ENCODE measurements at places on chromosomes 16 and 17.

- no peak for DNase-seq
Measured at GRCh38 chr16:54026456-54026855, 260.1 kb downstream of the IRX3 start.

- peak; percentile 41 for DNase-seq
Measured at GRCh38 chr17:71790791-71791190, 330.0 kb upstream of the SOX9 start.

- no peak for DNase-seq
Measured at GRCh38 chr17:68449021-68449739, 8.1 kb downstream of the WIPI1 start.

- no peak for DNase-seq
Measured at GRCh38 chr16:11138769-11139325, 117.2 kb downstream of the SOCS1 start.

GRCh38 chr17:54947396-54947795, 21.1 kb downstream of the COX11 start:
- no peak for DNase-seq

DNA sequence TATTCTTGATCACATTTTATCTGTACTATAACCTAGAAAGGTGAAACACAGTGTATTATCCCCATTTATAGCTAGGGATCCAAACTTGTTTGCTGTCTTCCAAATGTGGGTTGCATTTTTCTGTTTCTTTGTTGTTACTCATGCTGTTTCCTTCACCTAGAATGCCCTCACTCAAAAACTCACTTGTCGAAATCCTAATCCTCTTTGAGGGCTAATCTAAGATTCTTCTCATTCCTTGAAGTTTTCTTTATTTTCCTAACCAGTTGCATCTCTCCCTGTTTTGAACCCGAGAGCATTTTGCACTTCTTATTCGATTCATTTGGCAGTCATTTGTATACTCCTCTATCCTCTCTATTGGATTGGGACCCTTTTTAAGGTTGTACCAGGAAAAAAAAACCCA, 9.6 kb downstream of the CALCOCO2 start:
- DNase-seq: no peak

DNA sequence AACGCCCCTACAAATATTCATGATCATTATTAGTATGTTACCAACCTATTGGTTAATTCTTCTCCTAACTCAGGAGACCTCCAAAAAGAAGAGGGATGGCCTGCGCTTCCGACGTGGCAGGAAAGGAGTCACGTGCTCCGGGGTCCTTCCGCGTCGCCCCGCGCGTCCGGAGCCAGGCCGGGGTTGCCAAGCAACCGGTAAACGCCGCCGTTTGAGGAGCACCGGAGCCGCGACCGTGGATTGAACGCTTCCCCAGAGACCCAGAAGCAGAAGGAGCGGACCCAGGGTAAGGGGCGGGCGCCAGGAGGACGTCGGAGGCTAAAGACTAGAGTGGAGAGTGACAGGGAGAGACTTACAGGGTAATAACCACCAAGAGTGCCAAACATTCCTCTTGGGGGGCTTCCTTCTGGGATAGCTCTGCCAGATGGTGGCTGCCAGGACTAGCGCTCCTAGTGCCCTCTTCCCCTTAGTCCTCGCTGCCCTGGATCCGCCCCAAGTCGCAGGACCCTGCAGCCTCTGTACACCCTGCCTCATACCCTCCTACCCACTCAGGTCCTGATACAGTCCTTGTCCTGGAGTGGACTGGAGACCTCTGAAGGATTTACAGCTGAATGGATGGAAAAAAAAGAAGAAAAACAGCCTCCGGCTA, at the start of gene DNAI2:
TSS of gene DNAI2 (plus strand) at position 175 of the 649 bp plus-strand sequence. CDS start 7,584 bp downstream, outside the sequence.
- DNase-seq: no peak

- peak; percentile 98 for DNase-seq
Measured at GRCh38 chr17:59845595-59846393, 46.9 kb downstream of the TUBD1 start.

DNA sequence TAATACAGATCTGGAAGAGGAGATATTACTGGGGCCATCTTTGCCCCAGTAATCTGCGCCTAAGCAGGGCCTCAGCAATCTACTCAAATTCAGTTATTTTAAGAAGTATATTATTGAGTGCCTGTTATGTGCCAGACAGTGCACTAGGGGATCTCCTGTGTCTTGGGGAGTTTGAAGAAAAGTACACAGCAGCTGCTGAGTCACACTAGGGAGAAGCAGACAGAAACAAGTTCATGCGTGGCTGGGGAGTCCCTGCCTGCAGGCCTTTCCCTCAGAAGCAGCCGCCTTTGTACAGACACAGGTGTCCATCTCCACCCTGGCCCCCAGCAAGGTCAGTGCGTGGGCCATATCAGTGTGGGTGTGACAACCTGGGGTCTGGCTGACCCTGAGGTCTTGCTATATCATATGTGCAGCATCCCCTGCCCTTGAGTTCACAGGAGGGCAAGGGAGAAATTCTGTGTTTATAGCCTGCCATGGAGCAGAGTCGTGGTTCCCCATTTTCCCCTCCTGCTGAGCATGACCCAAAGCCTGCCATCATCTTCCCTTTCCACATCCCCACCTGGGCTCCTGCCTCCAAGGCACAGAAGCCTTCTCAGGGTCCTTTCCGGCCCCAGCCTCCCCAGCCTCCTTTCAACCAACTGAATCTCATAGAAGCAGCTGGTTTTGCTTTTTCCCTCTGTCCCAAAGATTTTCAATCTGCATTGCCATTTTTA, 229.9 kb upstream of the SDK2 start:
- peak; percentile 71 for DNase-seq

DNA sequence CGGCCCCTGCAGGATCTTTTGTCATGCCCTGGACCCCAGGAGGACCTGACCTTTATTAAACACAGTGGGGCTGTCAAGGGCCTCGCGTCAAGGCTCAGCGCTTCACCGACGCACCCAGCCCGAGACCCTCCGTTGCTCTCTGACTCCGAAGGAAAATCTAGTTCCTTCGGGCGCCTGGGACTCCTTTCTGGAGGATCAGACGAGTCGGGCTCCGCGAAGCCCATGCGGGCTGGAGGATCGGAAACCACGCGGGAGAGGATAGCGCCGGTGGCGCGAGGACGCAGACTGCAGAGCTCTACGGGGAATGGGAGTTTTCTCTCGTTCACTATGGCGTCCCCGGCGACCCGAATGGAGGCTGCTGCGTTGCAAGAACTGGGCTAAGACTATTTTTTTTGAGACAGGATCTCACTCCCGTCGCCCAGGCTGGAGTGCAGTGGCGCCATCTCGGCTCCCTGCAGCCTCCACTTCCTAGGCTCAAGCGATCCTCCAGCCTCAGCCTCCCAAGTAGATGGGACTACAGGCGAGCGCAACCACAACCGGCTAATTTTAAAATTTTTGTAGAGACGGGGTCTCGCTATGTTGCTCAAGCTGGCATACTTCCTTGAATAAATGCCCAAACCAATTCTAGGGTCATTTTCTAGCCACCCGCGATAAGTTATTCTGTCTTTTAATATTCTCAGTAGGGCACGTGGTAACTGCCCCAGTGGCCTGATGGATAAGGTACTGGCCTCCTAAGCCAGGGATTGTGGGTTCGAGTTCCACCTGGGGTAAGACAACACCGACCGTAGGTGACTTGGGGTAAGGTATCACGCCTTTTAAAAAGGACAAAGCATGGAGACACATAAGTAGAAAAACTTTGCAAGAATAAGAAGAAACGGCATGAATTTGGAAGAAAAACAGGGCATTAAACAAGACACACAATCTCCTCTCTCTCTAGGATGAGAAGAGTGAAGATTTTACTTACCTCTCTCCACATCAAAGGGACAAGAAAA, 5.5 kb downstream of the OR1F1 start:
- DNase-seq: no peak

- DNase-seq: no peak
Measured at GRCh38 chr17:16880843-16881230, 91.1 kb downstream of the TNFRSF13B start.

DNA sequence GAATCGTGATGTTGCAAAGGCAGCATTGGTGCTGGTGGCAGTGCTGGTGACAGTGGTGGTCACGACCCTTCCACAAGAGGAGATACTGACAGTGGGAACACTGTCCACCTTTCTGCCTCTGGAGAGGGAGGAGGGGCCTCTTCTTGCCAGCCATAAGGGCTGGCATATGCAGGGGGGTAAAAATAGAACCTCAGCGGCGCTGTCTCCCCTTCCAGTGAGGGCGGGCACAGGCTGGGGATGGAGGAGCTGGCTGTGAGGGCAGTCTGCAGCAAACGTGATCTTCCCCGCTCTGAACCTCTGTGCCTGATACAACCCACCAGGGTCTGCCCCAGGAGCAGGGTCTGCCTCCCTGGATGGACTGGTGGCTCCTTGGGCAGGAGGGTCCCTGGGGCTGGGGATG, 3.4 kb downstream of the RAP1GAP2 start:
- DNase-seq: no peak

GRCh38 chr17:16878606-16879005, 93.3 kb downstream of the TNFRSF13B start:
- no peak for DNase-seq

GRCh38 chr16:9134306-9134705, 42.9 kb downstream of the HAPSTR1 start:
- no peak for DNase-seq

- DNase-seq: no peak
Measured at GRCh38 chr16:14196539-14196938, 125.4 kb downstream of the MRTFB start.

DNA sequence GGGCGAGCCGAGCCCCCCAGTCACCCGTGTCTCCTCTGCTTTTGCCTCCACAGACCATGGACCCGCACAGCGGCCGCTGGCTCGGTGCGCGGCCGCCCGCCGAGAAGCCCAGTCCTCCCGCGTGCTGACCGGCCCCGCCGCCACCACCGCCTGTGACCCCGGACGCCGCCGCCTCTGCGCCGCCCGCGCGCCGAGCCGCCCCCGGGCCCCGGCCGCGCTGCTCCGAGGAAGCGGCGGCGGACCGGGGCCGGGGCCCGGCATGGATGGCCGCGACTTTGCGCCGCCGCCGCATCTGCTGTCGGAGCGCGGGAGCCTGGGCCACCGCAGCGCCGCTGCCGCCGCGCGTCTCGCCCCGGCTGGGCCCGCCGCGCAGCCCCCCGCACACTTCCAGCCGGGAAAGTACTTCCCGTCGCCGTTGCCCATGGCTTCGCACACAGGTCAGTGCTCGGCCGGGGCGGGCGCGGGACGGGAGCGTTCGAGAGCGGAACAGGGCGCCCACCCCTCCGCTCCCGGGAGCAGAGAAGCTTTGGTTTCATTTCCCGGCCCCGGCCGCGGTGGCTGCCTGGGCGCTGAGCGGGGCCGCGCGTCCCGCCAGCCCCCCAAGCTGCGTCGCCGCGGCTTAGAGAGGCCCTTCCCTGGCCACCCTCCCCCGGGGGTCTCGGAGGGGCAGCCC, 4.4 kb downstream of the BAHCC1 start:
- DNase-seq: no peak

DNA sequence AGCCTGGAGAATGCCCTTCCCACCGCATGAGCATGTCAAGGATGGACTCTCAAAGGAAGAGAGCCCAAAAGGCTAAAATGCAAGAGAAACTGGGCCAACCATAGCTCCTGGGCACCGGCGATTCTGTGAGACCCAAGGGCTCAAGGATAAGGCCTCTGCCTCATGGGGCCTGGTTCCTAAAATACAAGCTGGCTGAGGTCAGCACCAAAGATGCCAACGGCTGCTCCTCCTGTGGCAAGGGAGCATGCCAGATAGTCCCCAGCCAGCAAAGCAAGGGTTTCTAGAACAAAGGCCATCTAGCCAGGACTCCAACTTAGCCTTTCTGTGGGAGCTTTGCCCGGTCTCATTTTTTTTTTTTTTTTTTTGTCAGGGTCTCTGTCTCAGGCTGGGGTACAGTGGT, 20.1 kb downstream of the GPRC5B start:
- no peak for DNase-seq

- DNase-seq: no peak
Measured at GRCh38 chr17:49572806-49573420, 2.8 kb upstream of the NXPH3 start.

GRCh38 chr17:63395075-63395805, 50.9 kb downstream of the CYB561 start:
- DNase-seq: no peak

DNA sequence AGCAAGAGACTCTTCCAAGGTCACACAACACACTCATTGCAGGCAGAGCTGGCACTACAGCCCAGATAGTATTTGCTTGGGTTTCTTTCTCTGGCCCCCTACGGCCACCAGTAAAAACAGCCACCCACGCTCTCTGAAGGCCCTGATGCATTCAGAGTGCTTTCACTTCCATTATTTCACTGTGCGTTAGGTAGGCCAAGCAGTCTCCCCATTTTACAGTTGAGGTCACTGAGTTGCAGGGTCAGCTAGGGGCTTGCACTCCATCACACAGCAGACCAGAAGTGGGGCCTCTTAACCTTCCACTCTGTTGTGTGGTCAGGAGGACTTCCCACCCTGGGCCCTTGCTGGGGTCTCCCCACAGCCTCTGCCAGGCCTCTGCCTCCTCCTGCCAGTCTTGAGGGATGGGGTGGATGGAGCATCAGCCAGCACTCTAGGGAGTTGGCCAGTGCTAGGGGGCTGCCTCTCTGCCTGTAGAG, 2.5 kb downstream of the TBX21 start:
- DNase-seq: no peak

- DNase-seq: no peak
Measured at GRCh38 chr16:1073566-1074378, 1.2 kb downstream of the SSTR5 start.

DNA sequence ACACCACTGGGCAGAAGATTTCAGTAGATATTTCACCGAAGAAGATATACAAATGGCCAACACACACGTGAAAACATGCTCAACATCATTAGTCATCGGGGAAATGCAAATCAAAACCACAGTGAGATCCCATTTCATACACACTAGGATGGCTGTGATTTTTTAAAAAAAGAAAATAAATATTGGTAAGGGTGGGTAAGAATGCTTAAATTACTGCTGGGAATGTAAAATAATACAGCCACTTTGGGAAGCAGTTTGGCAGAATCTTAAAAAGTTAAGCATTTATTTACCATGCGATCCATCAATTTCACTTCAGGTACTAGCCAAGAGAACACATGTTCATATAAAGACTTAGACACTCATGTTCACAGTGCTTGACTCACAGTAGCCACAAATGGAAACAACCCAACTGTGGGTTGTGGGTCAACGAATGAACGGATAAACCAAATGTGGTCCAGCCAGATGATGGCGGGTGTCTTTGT, 6.5 kb upstream of the C16orf74 start:
- peak; percentile 77 for DNase-seq

DNA sequence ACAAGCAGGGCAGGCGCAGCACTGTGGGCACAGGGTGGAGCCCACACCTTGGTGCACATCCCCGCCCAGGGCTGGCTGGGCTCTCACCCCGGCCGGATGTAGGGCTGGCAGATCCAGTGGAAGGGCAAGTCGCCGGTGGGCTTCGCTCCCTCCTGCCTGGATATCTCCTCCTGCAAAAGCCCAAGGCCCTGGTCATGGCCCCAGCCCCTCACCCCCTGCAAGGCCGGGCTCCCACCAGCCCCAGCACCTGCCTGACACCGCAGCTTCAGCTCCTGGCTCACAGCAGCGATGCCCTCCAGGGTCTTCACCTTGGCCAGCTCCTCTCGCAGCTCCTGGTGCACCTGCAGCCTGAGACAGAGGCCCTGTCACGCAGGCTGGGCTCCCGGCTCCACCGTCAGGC, 5.0 kb downstream of the DUS1L start:
- DNase-seq: no peak

- no peak for DNase-seq
Measured at GRCh38 chr17:32962320-32962711, 29.3 kb upstream of the SPACA3 start.

All from bronchial epithelial cell (primary cell).